Stimulated activated memory B cell treated with anti-CD40 and anti-IgM and Interleukin-4, amounts not matched to agents 10 μg/mL and 1 μg/mL and 100 μg/mL, for 72 hours (primary cell): ENCODE measurements at places on chromosomes 2 and 18.

- no peak for ATAC-seq
Measured at GRCh38 chr2:102331311-102331980, 20.1 kb downstream of the IL1RL1 start.

GRCh38 chr2:200338692-200339091 is 32.2 kb downstream of the SPATS2L start:
- no peak for ATAC-seq

- ATAC-seq: no peak
Measured at GRCh38 chr18:49752095-49752457, 61.3 kb downstream of the ACAA2 start.

GRCh38 chr2:28592481-28592880 is 96.6 kb downstream of the PLB1 start:
- no peak for ATAC-seq

GRCh38 chr2:200258081-200258480 is 48.4 kb upstream of the SPATS2L start:
- no peak for ATAC-seq

DNA sequence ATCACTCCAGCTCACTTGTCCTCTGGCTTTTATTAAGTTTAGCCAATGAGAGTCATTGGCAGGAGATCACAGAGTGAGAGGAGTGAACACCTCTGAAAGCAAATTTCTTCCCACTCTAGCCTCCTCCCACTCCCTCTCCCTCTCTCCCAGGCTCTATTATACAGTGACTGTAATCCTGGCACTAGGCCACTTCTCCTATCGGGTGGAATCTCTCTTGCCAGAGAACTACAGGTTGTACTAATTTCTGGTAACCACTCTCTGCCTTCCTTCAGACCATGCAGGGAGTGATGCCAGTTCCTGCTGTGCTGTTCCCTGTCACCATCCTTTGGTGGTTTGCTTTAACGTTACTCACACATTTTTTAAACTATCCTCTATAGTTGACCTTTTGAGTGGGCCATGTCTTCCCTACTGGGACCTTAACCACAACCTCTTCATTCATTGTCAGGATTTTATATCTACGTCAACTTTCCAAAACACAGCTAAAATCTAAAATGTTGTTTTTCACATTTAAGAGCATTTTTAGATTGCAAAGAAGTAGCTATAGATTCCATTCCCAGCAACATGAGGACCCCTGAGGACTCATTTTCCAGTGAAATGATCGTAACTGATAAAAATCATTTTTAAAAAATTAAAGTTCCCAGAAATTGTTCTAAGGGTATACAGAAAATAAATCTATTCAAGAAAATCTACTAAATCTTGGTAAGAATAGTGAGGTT is 217.1 kb downstream of the MREG start:
- ATAC-seq: no peak

DNA sequence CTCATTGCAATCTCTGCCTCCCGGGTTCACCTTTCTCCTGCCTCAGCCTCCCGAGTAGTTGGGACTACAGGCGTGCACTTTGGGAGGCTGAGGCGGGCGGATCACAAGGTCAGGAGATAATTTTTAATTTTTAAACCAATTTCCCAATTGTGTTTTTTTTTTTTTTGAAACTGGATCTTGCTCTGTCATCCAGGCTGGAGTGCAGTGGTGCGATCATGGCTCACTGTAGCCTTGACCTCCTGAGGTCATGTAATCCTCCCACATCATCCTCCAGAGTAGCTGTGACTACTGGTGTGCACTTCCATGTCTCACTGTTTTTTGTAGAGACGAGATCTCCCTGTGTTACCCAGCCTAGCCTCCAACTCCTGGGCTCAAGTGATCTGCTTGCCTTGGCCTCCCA is 49.3 kb downstream of the GLS start:
- no peak for ATAC-seq

DNA sequence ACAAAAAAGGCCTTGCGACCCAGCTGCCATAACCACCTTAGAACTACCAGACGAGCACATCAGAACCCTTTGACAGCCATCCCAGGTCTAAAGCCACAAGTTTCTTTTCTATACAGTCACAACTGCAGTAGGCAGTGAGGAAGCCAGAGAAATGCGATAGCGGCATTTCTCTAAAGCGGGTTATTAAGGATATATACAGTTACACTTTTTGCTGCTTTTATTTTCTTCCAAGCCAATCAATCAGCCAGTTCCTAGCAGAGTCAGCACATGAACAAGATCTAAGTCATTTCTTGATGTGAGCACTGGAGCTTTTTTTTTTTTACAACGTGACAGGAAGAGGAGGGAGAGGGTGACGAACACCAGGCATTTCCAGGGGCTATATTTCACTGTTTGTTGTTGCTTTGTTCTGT is 48.8 kb downstream of the FEZ2 start:
- no peak for ATAC-seq

DNA sequence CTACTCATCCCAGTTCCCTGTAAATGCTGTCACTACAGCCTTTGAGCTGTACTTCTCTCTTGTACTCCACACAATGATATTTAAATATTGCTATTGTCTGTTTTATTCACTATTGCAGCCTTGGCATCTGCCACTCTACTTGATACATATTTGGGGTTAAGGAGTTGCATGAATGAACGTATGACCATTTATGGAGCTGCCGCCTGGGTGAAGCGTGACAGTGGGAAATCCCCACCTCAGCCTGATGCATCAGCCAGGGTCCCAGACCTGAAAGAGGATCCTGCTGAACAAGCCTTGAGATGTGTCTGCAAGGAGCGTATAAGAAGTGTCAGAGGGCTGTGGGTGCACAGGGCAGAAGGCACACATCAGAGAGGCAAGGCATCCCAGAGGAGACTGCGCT is 39.1 kb downstream of the MRPL35 start:
- peak; percentile 96 for ATAC-seq

DNA sequence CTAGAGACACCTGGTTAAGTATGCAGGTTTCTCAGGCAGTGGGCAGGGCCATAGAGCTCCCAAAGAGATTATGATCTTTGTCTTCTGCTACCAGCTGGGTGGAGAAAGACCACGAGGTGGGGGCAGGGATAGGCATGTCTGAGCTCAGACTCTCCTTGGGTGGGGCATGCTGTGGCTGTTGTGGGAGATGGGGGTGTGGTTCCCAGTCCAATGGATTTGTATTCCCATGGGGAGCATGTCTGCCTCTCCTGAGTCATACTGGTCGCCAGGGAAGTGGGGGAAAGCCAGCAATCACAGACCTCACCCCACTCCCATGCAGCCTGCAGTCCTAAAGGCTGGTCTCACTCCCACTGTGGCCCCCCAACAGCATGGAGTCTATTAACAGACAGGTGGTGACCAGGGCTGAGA is 31.4 kb upstream of the RHOB start:
- no peak for ATAC-seq

- ATAC-seq: no peak
Measured at GRCh38 chr2:109427661-109428091, 186.1 kb downstream of the SEPTIN10 start.

- no peak for ATAC-seq
Measured at GRCh38 chr18:21241301-21242048, 557 bp upstream of the GREB1L start.

DNA sequence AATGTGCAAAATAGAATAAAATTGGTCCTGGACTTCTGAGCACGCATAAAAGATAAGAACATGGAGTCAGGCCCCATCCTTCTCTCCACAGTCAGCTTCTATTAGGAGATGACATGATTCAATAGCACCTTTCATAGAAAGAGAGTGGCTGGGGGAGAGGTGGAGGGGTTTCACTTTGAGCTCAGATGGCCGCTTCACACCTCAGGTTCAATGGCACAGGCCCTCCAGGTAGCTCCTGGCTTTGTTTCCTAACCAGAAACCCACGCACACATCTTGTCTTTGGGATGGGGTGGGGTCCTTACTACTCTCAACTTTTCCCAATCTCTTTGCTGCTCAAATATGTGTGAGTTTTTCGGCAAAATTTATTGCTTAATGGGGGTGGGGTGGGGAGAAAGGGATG is 332.3 kb downstream of the CLIP4 start:
- ATAC-seq: no peak
